ENCODE measurements at places on chromosomes 5 and 9.

DNA sequence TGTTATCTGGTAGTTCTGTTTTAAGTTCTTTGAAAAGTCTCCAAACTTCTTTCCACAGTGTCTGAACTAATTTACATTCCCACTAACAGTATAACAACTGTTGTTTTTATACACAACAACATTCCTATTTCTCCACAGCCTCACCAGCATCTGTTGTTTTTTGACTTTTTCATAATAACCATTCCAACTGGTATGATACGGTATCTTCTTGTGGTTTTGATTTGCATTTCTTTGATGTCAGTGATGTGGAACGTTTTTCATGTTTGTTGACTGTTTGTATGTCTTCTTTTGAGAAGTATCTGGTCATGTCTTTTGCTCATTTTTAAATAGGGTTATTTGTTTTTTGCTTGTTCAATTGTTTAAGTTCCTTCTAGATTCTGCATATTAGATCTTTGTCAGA lies 12.6 kb upstream of the GRAMD2B start:
- DNase-seq: no peak

DNA sequence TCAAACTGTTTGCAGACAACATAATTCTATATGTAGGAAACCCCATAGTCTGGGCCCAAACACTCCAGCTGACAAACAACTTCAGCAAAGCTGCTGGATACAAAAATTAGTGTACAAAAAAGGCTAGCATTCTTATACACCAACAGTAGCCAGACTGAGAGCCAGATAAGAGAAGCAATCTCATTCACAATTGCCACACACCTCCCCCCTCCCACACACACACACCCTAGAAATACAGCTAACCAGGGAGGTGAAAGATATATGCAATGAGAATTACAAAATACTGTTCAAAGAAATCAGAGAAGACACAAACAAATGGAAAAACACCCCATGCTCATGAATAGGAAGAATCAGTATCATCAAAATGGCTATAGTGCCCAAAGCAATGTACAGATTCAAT lies 9.0 kb downstream of the MTREX start:
- DNase-seq: no peak

DNA sequence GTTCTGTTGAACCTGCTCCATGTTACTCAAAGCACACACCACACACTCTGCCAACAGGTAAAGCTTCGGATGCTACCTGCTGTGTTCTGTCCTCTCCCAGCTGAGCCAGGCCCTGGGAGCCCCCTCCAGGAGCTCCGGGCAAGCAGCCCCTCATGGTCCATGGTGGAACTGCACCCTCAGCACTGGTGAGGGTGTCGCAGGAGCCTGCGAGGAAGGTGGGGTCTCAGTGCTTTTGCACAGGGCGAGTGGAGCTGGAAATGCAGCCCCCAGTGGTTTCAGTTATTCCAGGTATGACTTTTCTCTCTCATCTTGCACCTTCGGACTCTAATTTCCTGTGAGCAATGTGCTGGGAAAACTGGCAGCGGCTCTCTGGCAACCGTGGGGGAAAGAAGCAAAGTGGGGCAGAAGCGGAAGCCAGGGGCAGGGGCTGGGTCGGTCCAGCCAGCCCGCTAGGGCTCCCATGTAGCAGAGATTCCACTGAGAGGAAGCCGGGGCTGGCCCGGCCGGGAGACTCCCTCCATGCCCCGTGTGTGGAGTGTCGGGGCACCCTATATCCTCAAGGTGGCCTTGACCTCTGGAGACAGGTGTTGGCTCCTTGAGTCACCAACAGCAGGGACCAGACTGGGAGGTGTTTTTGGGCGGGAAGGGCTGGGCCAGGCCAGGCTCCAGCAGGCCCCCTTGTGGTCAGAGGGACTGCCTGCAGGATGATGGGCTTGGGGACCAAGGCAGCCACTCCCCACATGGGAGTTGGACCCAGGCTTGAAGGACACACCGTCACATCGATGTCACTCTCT lies 75.6 kb upstream of the PRSS3 start:
- DNase-seq: no peak

DNA sequence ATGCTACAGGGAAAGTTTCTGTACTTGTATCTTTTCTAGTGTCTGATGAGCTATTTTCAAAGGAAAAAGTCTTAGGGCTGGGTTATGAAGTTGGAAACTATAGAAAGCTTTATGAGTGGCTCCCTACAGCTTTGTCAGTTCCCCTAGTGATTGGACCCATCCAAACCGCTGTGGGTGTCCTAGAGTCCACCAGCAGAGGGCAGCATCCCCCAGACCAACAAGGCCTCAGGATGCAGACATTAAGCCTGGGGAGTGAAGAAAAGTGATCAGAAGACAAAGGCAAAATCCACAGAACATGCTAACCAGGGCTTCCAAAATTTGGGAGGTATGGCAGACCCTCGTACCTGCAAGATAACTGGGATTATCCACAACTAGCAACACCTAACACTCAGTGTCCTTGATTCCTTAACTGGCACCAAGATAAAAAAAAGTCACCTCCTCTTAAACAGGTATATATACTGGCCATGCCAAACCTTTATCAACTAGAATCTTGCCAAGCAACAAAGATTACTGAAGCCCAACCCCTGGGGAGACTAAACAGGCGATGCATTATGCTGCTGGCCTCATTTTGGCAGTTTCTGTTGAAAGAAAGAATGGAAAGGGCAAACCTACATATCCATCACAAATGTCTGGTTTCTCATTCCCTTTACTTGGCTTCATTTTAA lies 110.4 kb upstream of the NR5A1 start:
- DNase-seq: peak; percentile 60

GRCh38 chr5:112417931-112418658 lies 982 bp downstream of the EPB41L4A start:
- no peak for DNase-seq

DNA sequence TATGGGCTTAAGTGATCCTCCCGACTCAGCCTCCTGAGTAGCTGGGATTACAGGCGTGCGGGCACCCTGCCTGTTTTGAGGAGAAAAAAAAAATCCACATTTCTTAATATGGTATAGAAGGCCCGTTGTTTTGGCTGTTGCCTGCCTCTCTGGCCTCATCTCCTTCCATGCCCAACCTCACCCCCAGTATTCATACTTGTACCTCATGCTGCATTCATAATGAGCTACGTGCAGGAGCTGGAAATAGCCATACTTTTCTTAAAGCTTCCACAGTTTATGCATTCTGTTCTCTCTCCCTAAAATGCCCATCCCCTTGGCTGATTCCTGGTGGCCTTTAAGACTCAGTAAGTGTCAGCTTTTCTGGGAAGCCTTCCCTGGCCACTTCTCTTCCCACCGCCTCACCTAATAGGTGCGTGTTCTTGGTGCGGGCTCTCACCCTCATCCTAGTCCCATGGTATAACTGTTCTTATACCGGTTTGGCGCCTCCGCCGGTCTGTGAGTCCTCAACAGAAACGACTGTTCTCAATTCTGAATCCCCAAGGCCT lies 2.1 kb upstream of the TPM2 start:
- DNase-seq: no peak

DNA sequence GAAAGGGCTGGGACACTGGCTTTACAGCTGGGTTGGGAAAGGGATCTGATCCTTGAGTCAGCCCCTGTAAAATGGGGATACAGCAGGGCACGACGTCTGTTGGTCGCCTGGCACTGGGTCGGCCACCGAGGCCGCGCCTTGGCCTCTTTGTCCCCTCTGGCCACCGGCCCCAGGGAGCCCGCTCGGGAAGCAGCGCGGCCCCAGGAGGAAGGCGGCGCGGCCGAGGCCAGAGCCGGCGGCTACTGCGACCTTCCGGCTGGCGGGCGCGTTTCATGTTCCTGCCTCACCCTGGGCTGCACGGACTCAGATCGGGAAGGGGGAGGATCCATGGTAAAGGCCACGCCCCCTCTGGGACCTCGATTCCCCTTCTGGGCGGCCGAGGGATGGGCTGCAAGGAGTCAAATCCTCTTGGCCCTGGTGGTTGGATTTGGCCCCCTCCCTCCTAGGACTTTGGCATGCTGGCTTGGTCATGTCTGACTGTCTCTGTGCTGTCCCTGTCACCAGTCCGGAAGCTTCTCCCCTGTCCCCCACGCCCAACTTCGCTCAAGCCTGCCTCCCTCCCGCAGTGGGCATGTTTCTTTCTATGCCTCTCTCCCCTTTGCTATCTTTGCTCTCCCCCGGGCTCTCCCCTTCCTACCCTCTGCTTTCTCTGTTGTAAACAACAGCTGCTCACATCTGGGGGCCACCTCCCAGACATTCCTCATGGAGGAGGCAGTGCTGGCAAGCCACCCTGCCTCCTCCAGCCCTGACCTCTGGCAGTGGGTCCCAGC lies 25.8 kb downstream of the FPGS start:
- no peak for DNase-seq

DNA sequence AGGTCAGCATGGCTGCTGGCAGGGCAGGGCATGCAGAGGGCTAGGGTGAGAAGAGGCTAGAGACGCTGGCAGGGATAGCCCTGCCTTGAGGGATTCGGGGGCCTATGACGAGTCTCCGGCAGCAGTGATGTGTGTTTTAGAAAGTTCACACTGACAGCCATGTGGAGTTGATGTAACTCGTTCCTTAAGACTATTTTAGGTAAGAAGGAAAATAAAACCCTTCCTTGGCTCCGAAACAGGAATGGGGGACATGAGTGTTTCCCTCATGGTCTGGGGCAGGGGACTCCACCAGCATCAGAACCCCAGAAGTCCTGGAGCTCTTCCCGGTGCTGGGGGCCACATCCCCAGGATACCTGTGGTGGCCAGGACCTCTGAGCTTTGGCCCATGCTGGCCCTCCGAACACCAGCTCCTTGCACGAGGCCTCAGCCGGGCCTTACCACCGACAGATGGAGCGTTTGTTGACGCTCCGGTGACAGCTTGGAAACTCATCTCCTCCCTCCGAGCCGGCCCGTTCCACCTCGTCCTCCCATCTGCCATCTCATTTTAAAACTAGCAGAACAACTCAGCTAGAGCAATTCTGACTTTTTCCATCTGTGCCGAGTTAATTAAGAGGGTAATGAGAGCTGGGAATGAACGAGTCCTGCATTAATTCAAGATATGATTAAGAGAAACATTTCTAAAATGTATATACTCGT lies 337.7 kb downstream of the CDK5RAP2 start:
- DNase-seq: no peak

DNA sequence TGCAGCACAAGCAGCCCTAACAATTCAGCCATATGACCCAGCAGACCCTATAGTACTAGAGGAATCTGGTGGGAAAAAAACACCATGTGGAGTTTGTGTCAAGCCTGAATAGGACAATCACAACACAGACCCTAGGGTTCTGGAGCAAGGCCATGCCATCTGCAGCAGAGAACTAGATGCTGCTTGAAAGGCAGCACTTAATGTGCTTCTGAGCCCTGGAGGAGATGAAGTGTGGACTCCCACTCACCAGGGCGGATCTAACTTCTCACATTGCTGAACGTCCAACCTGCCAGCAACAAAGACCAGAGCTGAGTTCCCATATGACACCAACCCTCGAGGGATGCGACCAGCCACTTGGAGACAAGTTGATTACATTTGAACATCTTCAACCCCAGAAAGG lies 43.2 kb downstream of the GABBR2 start:
- no peak for DNase-seq

- DNase-seq: no peak
Measured at GRCh38 chr5:140265845-140266244, 37.1 kb downstream of the PFDN1 start.

DNA sequence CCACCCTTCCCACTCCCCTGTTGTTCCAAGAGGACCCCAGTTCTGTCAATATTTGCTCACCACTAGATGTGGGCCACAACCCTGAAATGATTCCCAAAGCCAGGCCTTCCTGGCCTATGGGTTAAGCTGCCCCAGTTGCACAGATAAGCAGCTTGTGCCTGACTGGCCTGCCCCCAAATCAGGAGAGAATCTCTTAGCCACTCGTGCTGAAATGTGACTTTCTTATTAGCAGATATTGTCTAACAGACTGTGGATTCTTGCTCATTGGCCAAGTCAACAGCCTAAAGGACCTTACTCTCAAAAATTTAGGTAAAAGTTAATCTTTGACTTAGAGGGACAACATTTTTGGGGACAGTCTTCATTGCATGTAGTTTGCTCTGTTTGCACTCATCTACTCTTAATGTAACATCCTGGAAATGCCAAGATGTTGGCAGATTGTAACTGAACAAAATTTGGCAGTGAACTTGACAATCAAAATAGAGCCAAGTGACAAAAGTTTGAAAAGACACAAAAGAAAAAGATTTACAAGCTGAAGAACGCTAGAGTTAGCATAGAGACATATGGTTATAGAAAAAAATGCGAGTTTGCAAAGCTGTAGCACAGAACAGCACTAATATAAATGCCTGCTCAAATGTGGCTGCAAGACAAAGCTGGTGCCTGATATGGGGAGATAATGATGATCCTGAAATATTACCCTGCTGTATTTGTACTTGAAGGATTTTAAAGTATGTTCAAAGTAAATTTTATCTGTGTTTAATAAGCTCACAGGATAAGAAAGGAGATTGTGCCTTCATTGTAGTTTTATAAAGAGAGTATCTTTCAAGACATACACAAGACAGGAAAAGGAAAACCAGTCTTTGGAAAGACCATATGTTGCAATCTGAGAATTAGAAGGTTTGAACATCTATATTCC lies 29.0 kb upstream of the FSD1L start:
- no peak for DNase-seq

- no peak for DNase-seq
Measured at GRCh38 chr9:137123468-137123837, 8.9 kb upstream of the DPP7 start.

GRCh38 chr9:134536101-134536900 lies 105.3 kb upstream of the COL5A1 start:
- no peak for DNase-seq

- DNase-seq: no peak
Measured at GRCh38 chr5:108028883-108029282, 353.0 kb downstream of the FBXL17 start.

GRCh38 chr9:93297659-93298497 lies 113.9 kb downstream of the WNK2 start:
- DNase-seq: no peak

DNA sequence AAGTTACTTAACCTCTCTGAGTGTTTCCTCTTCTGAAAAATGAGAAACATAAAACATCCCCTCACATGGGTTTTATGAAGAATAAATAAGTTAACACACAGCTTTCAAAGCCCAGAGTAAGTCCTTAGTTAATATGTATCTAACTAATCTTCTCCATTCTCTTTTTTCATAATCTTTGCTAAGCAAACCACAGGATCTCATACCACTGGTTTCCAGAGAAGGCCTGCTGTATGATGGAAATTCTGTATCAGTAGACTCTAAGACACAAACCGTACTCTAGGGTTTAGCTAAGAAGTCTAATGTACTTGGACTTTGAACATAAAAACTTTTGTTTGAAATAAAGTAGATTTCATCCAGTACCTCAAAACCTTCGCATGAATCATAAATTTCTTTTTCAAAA lies 307.9 kb downstream of the SPOCK1 start:
- DNase-seq: no peak

DNA sequence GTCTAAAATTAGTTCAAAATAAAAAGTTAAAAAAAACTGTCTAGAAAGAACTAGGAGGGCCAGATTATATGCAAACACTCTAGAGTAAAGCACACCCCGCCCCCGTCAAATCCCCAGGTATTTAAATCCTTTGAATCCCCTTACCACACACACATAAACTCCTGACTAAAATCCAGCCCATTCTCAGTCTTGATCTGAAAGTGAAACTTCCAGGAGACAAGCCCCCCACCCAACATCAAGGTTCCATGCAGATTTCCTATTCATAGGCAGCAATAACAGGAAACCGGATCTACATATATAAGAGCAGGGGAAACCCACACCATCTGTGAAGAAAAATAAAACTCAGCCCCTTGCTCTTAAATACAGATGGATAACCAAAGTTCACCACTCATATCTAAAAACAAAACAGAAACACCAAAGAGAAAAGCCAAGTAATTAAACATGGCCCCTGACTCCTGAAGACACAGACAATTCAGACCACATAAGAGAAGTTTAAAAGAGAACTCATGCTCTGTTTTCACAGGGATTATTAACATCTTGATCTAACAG lies 42.3 kb downstream of the MARCHF3 start:
- DNase-seq: no peak
